Cerebellum (tissue), 4 donors: ENCODE measurements at places on chromosomes 12 and 14. TPM values are rescaled to one million over a fixed set of nuclear protein-coding genes. Genes with fewer than 3 reads are reported as not detected.
A peak's percentile ranks its signal among the peaks of the same experiment; 100 is the strongest.

The SOAT2 gene
- 0.27 TPM for total RNA-seq

The KRT82 gene
- not detected for total RNA-seq

The TAS2R46 gene
- total RNA-seq = 13.9 TPM

The ITFG2 gene
- 20.5 TPM for total RNA-seq

The GALNT16 gene
- total RNA-seq = 9.3 TPM

The TUBA1A gene
- 3,426 TPM for total RNA-seq

The TC2N gene
- 12.3 TPM for total RNA-seq

The KLRG1 gene
- total RNA-seq = 10.5 TPM

The KRT81 gene
- not detected for total RNA-seq

The ZC2HC1C gene
- total RNA-seq = 1.1 TPM

DNA sequence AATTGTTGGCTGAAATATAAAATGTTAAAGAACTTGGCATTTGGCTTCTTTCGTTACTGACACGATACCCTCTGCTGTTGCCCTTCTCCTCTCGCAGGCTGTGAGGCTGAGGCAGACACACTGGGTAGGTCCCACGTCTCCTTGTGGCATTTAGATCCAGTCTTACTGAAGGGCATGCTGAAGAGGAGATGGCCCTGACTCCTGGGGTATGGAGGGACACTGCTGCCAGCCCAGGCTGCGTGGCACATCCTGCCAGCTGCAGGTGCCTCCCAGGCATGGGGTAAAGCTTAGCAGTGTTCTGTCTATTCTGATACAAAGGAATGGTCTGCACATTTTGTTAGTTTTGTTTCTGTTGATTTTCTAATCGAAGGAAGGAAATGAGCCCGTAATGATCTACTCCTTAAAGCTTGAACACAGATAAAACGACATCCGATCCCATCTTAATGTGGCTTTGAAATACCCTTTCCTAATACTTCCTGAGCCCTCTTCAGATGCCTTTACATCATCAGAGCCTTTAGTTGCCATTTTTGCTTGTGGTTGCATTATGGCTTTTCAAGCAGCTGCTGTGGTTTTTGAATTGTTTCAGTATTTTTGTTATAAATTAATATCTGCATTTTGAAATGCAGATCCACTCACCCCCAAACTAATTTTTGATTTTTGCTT is 61.1 kb downstream of the WDR20 start:
- no peak for DNase-seq

- no peak for DNase-seq
Observed at GRCh38 chr12:108842361-108842760, 15.0 kb downstream of the SSH1 start.

DNA sequence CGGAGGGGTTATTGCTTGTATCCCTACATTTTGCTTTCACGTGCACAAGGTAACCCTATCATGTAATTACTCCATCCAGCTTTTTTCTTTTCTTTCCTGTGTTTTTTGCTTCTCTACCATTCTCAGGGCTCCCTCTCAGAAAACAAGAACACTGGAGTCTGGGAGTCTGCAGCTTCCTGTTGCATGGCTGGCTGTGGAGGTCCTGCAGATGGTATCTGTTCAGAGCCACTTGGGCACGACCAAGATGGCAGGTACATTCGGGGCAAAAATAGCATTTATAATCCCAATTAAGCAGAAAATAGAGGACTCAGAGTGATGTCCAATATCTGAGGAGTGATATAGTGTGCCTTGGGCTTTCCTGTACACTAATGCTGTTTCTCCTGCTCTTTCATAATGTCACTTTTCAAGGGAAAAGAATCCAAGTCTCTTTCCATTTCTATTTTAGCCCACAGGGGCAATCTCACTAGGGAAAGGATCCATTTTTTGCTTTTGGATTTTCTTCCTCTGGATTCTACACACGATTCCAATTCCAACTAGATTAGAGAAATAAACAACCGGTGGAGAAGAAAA is 3.2 kb upstream of the NUMB start:
- peak; percentile 27 for DNase-seq

DNA sequence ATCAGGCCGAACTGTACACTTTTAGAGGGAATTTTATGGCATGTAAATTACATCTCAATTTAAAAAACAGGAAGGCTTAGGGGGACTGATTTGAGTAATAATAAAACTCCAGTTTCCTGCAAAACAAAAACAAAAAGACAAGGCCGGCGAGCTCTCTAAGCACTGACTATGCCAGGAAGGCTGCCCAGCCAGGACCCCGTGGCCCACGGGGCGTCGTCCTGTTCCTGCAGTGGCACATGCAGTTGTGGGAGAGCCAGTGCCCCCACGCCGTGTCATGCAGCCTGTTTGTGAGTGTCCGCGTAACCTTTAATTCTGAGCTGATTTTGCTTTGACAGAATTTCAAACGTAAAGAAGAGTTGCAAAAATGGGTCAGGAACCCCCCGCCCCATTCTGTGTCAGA is 10.5 kb downstream of the XRCC3 start:
- DNase-seq = no peak

GRCh38 chr14:103436533-103436932 is 51.3 kb downstream of the MARK3 start:
- no peak for DNase-seq

GRCh38 chr12:118166946-118167345 is 31.0 kb downstream of the PEBP1 start:
- no peak for DNase-seq

DNA sequence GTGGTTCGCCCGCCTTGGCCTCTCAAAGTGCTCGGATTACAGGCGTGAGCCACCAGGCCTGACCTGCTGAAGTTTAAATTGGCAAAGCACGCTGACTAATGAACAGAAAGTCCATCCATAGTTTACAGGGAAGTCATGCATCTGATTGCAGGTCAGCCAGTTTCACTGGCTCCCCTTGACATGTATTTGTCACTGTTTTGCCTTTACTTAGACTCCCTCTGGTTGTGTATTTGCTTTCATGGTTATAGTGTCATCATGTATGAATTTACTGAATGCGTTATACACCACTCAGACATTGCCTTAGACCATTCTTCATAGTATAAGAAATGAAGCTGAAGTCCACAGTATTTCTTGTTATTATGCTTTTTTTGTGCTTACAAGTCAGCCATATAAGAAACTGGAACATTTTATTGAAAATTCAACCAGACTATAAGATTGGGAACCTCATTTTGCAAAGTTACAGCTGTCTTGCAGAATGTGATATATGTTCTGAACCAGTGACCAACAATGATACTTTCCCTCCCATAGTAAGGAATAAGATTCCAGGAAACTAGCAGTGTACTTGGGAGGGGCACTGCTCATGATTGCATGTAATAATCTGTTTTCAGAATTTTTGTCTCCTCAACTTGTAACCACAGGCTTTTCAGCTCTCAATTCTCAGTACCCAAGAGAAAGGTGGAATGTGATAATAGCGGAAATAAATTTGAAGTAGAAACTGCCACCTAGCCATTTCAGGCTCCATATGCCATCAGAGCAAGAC is 51.9 kb upstream of the ATF7IP start:
- no peak for DNase-seq

GRCh38 chr14:68546839-68547238 is 246.0 kb downstream of the ZFP36L1 start:
- DNase-seq = no peak

DNA sequence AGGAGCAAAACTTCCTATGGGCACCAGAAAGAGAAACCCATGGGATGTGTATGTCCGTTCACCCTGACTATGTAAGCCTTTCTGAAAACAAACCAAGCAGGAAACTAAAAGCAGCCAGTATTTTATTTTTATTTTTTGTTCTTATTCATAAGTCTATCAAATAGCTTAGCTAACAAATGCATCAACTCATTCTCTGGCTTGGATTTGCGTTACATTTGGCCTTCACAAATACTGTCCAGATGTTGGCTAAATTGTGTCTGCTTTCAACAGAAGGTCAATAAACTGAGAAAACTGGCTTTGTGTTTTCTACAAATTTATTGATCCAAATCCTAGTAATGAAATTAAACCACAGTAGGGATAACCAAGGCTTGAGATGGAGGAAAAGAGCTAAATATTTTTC is 379.0 kb downstream of the NOVA1 start:
- DNase-seq = no peak

DNA sequence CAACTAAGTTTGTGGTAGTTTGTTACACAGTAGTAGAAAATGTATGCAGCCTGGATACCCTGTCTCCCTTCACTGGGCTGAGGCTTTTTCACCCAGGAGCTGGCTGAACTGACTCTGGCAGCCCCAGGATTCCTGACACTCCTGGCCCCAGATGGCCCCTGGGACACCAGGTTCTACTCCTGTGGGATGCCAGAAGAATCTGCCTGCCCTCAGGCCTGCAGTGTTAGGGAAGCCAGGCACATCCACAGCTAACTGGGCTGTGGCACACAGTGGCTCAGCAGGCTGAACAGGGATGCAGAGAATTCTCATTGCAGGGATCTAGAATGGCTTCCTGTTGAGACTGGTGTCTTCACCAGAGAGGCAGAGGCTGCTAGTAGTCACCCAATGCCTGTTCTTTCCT is 8.5 kb downstream of the IFI27 start:
- DNase-seq = no peak

- no peak for DNase-seq
Observed at GRCh38 chr14:101249676-101250036, 311.6 kb upstream of the DIO3 start.
